Ureter (tissue), 1 donor: ENCODE measurements at places on chromosomes 6 and 20. TPM values are rescaled to one million over a fixed set of nuclear protein-coding genes. Genes with fewer than 3 reads are reported as not detected.

Gene CUL7
- total RNA-seq, result 28.8 TPM

Gene SCRT2
- not detected for total RNA-seq

Gene NKAIN2
- 0.73 TPM for total RNA-seq

Gene COL9A3
- 5.1 TPM for total RNA-seq

DNA sequence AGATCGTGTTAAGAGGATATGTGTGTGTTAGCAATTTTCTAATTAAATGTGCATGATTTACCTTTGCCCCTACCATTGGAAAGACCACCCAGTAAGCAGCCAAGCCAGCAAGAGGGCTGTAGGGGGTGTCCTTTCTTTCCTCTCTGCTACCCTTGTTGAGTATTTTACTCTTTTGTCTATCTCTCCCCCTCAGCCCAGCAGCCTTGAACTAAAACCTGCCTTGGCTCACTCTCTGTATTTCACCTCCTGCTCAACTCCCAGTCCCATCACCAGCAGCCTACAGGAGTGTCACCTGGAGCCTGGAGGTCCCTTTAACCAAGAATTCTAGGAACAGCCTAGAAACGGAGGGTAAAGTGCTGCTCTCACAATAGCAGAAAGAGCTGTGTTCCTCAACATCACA, 81.0 kb downstream of the HIVEP2 start:
- DNase-seq, result no peak

- DNase-seq, result no peak
These were observed 887 bp downstream of the SIGLEC1 start for GRCh38 chr20:3711484-3711941.

- no peak for DNase-seq
These were observed 1.9 kb downstream of the TRIB3 start for GRCh38 chr20:382291-383115.

GRCh38 chr6:1163501-1163900, 148.4 kb upstream of the FOXQ1 start:
- DNase-seq, result no peak

DNA sequence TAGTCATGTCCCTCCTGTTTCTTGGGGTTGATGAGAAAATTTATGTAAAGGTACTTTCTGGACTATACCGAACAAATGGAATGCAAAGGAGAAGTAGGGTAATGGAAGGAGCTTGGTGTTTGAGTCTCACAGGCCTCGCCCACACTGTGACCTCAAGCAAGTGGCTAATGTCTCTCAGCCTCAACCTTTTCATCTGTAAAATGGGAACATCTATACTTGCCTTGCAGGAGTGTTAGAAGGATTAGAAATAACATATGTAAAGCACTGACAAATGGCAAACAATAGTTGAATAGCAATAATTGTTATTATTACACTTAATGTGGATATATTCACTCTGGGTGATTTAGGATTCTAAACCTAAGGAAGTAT, 8.9 kb upstream of the PKIG start:
- no peak for DNase-seq

DNA sequence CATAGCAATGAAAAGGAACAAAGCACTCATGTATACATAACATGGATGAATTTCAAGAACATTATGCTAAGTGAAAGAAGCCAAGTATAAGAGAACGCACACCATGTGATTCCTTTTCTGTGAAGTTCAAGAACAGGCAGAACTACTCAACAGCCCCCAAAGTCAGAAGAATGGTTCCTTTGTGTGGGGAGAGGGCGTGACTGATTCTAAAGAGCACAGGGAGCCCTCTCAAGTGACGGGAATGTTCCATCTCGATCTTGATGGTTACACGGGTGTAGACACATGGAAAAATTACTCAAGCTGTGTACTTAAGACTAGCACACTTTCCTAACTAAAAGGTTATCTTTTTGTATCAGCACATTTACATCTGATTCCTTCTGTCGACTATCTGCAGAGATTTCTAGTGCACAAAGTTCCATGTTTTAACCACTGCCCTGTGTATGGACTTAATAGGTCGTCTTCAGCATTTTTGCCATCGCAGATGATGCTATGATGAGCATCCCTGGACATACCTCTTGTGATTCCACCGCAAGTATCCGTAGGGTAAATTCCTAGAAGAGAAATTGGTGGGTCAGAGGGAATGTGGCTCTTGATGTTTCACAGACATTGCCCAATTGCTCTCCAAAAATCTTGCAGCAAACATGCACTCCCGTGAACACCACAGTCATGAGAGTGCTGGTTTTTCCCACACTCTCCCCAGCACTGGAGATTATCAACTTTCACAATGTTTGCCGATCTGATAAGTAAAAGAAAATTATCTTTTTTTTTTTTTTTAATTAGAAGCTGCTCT, 279.3 kb downstream of the BMP7 start:
- DNase-seq, result no peak
